ENCODE measurements at places on chromosomes 4 and X. TPM values are rescaled to one million over a fixed set of nuclear protein-coding genes. Genes with fewer than 3 reads are reported as not detected.

The MGARP gene
- 0.69 TPM for total RNA-seq

The THOC2 gene
- 69.5 TPM for total RNA-seq

DNA sequence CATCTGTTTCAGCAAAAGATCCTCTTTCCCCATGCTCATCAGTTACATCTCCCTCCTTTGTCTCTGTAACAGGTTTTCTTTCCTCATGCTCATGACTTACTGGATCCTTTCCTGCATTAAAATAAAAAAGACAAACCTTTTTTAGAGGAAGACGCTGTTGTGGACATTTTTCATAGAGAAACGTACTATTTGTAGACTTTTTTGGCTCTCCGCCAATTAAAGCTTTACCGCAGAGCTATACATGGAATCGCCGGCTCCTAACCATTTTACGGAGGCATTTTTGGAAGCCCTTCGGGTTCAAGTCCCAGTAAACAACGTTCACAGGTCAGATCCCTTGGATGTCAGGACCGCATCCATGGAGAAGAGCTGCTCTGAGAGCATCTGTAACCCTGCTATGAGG is 1.3 kb downstream of the FAM9C start:
- DNase-seq = no peak

- DNase-seq = no peak
Measured at GRCh38 chrX:132790329-132790728, 168.1 kb downstream of the HS6ST2 start.

GRCh38 chrX:22095286-22095685 is 63.2 kb downstream of the PHEX start:
- no peak for DNase-seq

The MAGEC1 gene
- total RNA-seq = not detected
